Esophagus squamous epithelium (tissue), 5 donors: ENCODE measurements at places on chromosomes 1 and 21.

DNA sequence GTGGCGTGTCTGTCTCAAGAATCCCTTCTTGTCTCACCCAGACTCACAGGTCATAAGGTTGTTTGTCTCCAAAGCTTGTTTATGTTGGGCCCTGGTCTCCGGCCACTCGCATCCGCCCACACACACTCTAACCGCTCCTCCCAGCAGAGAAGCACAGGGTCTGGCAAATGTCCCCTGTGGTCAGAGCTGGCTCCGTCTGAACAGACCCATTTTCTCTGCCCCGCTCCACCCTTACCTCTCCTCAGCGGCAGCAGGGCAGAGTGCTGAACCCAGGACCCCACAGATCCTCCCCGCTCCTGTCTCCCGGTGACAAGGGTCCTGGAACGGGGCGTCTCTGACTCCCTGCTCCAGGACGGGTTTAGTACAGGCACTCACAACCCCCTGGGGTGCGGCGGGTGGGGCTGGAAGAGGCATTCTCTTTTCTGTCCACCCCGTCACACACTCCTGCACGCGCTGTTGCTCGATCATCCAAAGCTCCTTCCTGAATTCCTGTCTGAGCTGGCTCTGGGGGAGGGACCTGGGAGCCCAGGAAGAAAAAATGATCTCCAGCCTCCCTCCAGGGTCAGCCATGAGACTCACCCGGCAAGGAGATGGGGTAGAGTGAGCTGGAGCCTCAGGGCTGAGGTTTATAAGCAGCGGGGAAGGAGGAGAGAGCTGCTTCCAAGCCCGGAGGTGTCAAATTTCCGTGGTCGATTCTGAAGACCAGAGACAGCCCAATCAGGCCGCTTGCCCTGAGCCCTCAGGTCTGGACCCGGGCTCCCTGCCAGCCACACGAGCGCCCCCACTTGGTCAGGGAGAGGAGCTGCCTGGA, at the start of gene S100A13:
TSS of gene S100A13 (minus strand) at position 602 of the 811 bp plus-strand sequence. CDS start 1,033 bp downstream, outside the sequence.
- DNase-seq = no peak

- DNase-seq = no peak
Measured at GRCh38 chr1:225670806-225671733, 18.1 kb upstream of the ENAH start.

DNA sequence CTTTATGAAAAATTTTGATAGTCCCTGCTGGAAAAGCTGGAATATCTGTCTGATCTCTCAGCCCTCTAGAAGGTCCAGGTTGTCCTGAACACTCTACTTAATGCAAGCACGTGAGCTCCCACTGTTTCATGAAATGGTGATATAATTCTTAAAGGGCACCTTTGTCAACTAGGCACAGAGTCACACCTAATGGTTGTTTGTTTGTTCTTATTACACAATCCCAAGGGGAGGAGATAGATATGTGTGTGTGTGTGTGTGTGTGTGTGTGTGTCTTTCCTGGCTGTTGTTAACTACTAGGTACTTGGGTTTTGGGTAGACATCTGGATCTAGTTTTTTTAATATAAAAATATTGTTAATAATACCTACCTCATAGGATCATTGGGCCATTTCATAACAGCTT, 63.9 kb downstream of the GRIK1 start:
- DNase-seq = no peak

DNA sequence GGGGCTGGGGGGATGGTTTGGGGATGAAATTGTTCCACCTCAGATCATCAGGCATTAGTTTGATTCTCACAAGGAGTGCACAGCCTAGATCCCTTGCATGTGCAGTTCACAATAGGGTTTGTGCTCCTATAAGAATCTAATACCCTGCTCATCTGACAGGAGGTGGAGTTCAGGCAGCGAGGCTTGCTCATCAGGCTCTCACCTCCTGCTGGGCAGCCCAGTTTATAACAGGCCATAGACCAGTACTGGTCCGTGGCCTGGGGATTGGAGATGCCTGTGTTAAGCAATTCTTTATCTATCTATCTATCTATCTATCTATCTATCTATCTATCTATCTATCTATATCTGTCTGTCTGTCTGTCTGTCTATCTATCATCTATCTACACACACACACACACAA, 525.3 kb upstream of the DAB1 start:
- no peak for DNase-seq

DNA sequence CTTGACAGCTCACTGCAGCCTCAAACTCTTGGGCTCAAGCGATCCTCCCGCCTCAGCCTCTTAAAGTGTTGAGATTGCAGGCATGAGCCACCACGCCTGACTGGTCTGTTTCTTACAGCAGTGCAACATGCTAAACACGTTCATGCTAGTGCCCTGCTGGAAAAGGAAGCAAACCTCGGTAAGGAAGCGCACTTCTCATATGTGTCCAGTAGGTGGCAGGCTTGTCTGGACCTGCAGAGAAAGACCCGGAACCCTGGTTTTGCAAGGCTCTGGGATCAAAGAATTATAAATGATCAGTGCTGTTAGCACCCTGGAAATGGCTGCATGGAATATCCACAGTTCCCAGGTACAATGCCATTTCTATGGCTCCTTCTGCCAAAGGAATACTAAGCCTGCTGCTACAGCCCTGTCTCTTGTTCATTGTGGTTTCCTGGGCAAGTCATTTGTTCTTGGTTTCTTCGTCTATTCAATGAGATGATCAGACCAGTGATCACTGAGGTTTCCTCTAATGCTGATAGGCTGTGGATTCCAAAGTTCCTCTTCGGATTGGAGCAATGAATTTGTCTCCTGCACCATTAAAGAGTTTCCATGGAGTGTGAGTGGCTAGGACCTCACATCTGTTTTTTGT, 15.9 kb downstream of the RNU5D-1 start:
- no peak for DNase-seq

- no peak for DNase-seq
Measured at GRCh38 chr1:36133484-36133883, 8.5 kb upstream of the COL8A2 start.

DNA sequence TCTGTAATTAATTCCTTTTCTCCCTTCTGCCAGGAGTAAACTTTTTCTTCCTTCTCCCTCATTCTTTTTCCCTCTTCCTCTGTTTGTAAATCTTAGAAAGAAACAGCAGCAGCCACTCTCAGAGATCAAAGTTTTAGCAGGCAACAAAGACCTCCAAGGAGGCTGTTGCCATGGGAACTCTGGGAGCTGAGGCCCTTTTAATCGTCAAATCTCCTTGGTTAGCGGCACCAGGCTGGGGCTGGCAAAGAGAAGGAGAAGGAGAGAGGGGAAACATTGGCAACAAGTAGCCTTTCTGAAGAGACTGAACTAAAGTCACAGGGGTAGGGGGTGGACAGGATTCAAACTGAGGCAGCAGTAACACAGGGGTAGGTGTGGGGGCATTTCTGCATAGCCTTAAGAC, 25.2 kb downstream of the ILDR2 start:
- no peak for DNase-seq

DNA sequence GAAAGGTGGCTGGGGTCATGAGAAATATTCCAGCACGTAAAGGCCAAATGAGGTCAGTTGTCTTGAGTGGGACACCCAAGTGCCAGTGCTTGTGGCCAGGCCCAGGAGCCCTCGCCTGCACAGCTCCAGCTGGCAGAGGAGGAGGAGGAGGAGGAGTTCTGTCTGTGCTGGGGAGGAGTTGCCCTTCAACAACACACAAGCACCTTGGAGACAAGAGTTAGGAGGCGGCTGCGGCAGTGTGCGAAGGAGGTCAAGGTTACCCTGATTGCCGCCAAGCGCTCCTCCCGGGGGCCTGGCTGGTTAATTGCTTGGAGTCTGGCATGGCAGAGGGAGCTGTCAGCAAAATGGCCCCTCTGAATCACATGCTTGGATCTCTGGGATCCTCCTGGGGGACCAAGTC, 45.1 kb downstream of the GRIK3 start:
- no peak for DNase-seq

GRCh38 chr1:192539297-192540092, 36.1 kb upstream of the RGS1 start:
- DNase-seq = no peak

GRCh38 chr21:31844206-31844605, 28.6 kb upstream of the HUNK start:
- no peak for DNase-seq

- no peak for DNase-seq
Measured at GRCh38 chr21:36354918-36355680, 30.1 kb upstream of the CHAF1B start.

DNA sequence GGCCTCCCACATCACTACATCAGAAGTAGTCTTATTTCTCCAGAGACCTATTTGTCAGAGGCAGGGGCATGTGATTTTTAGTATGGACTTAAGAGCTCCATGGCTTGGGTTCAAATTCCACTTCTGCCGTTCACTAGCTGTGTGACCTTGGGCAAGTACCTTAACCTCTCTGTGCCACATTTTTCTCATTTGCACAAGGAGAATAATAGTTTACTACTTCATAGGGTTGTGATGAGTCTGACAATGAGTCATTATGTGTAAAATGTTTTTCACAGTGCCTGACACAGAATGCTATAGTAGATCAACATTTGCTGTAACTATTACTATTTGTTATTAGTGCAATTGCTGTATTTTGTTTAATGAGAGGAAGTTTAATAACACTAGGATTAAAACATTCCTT, 200.6 kb downstream of the PRDM2 start:
- DNase-seq = no peak

DNA sequence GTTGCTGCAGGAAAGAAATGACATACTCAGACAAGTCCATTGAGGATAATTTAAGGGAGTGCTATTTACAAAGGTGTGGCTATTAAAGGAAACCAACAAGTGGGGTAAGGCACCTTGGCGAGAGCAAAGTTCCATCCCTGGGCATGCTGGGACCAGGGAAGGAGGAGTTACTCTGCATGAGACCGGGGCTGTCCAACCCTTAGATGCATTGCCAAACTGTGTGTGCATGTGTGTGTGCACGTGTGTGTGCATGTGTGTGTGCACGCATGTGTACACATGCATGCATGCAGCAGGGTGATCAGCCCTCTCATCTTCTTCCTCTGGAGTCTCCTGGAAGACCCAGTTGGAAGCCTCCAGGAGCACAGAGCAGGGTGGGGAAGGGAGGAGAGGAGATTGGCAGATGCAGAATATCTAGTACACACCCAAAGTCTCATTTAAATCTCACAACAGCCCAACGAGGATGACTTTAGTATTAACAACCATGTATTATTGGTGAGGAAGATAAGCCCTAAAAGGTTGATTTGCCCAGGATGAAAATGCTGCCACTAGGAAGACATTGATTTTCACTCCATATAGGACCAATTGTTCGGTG, 72.2 kb upstream of the CD34 start:
- DNase-seq = no peak

GRCh38 chr1:96519851-96520578, 201.6 kb upstream of the PTBP2 start:
- no peak for DNase-seq

- DNase-seq = no peak
Measured at GRCh38 chr21:24096651-24097050, 1510.6 kb downstream of the MRPL39 start.

DNA sequence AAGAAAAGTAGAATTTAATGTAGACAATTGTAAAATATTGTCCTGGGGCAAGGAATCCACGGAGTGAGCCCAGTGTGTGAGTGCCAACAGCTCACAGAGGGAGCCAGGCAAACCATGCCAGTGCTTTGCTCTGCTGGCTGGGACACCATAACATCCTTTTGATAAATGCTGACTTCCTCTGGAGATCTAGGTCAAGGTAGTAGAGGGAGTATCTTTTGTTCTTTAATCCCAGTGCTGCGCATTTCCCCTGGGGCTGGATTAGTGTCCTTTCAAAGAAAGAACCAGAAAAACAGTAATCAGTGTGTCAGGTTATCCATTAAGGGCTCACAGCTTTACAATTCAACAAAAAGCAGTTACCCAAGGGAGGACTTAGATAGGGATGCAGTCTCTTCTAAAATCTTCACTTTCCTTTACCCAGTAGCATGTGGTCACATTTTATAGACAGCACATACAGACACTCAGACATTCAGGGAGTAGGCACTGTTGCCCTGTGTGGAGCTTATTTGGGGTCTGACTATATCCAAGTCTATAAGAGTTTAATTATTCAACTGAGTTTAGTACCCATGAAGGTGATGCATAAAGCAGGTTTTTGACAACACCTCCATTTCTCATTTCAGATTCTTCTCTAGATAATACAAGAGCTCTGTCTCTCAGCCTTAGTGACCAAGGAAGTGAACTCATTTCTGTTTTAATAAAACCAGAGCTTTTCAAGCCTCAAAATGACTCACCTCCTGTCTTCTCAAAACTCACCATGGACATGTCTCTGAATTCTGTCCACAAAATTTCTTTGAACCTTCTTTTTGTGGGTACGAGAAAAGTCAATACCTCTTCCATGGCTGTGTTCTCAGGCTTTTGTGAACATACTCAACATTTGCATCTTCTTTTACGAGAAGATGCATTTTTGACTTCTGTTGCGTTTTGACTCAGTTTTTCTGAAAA, 215.3 kb downstream of the BRINP2 start:
- DNase-seq = no peak

DNA sequence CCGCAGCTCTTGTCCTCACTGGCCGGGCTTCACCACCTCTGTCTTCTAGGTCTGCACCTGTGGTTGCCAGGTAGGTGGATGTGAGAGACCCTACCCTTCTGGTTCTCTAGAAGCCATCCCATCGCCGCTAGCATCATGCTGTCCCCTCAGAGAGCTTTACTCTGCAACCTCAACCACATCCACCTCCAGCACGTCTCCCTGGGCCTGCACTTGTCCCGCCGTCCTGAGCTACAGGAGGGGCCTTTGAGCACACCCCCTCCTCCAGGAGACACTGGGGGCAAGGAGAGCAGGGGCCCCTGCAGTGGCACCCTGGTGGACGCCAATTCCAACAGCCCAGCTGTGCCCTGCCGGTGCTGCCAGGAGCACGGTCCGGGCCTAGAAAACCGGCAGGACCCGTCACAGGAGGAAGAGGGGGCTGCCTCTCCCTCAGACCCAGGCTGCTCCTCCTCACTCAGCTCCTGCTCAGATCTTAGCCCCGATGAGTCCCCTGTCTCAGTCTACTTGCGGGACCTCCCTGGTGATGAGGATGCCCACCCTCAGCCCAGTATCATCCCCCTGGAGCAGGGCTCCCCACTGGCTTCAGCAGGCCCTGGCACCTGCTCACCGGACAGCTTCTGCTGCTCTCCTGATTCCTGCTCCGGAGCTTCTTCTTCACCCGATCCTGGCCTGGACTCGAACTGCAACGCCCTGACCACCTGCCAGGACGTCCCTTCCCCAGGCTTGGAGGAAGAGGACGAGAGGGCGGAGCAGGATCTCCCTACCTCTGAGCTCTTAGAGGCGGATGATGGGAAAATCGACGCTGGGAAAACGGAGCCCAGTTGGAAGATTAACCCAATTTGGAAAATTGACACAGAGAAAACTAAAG, 1.2 kb downstream of the RUSC1 start:
- no peak for DNase-seq

DNA sequence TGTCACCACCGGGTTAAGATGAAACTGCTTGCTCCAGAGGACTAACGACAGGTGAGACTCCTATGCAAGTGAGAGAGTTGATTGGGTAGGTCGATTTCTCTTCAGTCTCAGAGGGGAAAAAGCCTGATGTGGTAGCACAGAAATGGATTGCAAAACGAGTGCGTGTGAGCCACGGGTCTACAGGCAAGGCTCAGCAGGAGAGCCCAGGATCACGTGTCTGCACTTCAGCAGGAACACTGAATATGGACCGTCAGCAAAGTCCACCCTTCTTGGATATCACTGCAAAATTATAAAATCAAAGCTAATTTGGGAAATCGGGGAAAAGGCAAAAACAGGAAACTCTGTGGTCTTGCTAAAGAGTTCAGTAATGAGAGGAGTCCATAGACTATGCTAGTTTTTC, 107.7 kb upstream of the ZNF648 start:
- no peak for DNase-seq

GRCh38 chr1:94559921-94560320, 18.4 kb upstream of the F3 start:
- DNase-seq = no peak

GRCh38 chr1:157117527-157118057, 18.0 kb upstream of the ETV3L start:
- no peak for DNase-seq
